Stimulated activated CD4-positive, alpha-beta T cell treated with anti-CD3 and anti-CD28 coated beads, TNF-alpha, amount 100 ng/mL, for 4 hours (primary cell): ENCODE measurements at places on chromosomes 4 and X.

- DNase-seq: no peak
Observed at GRCh38 chr4:178316211-178316610, 874.0 kb upstream of the AGA start.

DNA sequence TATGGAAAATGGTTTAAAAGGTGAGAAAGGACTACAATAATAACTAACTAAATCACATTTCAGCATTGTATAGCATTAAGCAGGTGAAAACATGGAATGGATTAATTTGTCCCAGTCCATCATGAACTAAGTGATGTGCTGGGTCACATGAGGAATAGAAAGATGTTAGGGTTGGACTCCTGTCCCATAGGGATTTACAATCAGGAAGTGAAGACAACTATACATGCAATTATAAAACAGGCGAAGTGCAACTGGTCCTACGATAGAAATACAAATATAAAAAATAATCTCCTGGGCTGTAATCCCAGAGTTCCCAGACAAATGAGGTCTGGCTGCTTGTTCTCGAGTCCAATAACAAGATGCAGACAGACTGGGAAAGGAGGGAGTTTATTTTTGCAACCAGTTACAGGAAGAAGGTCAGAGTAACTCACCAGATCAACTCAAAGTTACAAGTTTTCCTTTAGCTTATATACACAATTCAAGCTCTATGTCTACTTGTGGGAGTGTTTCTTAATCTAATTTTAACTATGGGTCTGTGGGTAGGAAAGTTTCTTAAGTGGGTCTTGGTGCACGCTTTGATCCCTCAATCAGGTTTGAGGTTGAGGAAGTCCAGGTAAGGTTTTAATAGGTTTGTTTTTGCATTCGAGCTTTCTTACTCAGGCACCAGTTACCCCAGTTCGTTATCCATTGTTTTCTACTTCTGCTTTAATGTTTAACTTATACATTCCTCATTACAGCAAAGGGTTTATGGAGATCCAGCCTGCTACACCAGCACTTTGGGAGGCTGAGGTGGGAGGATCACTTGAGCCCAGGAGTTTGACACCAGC lies 50.1 kb downstream of the IGFBP7 start:
- no peak for DNase-seq

GRCh38 chr4:14977830-14978229 lies 24.5 kb upstream of the CPEB2 start:
- DNase-seq: no peak

- no peak for DNase-seq
Observed at GRCh38 chrX:110462957-110463356, 104.3 kb downstream of the RTL9 start.

GRCh38 chrX:54042609-54043021 lies 1.7 kb downstream of the PHF8 start:
- peak; percentile 0 for DNase-seq

DNA sequence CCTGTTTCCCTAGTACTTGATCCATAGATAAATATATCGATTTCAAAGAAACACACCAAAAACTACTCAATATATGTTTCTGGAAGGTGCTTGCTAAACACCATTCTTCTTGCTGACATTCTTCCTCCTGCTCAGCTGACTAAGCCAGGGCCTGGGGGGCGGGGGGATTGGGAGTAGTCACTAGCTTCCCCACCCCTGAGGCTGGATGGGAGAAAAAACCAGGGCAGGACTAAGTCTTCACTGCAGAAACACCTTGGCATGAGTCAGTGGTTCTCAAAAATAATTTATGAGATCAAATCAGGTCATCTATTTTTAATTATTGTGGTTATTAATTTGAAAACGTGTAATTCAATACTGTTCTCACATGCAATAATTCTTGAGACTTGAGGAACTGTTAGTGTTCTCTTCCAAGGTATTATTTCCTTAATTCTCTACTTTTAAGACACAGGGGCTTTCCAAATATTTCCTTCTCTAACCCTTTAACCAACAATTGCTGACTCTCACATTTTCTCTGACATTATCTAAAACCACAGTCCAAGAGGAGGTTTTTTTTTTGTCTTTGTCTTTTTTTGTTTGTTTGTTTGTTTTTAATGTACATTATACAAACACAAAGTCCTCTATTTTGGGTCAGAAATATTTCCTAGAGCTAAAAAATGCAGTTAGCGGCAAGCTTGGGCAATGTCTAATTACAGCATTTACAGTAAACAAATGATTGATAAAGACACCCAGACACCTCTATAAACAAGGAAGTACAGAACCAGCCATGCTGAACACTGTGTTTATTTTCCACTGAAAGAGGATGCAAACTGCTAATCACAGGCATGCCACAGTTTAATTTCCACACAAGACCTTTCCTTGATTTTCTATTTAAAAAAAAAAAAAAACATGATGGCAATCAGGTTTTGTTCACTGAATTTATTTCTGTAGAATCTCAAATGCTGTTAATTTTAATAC lies 120.3 kb upstream of the USP9X start:
- no peak for DNase-seq

GRCh38 chrX:132751063-132751690 lies 207.3 kb downstream of the HS6ST2 start:
- no peak for DNase-seq

- no peak for DNase-seq
Observed at GRCh38 chr4:9919047-9919446, 102.2 kb downstream of the SLC2A9 start.

GRCh38 chr4:55170462-55170861 lies 45.1 kb upstream of the KDR start:
- no peak for DNase-seq

- DNase-seq: no peak
Observed at GRCh38 chr4:24013668-24014422, 124.0 kb upstream of the PPARGC1A start.

- no peak for DNase-seq
Observed at GRCh38 chrX:46152756-46153155, 392.5 kb downstream of the ZNF674 start.

- DNase-seq: no peak
Observed at GRCh38 chrX:130778773-130779172, 124.2 kb downstream of the ENOX2 start.

DNA sequence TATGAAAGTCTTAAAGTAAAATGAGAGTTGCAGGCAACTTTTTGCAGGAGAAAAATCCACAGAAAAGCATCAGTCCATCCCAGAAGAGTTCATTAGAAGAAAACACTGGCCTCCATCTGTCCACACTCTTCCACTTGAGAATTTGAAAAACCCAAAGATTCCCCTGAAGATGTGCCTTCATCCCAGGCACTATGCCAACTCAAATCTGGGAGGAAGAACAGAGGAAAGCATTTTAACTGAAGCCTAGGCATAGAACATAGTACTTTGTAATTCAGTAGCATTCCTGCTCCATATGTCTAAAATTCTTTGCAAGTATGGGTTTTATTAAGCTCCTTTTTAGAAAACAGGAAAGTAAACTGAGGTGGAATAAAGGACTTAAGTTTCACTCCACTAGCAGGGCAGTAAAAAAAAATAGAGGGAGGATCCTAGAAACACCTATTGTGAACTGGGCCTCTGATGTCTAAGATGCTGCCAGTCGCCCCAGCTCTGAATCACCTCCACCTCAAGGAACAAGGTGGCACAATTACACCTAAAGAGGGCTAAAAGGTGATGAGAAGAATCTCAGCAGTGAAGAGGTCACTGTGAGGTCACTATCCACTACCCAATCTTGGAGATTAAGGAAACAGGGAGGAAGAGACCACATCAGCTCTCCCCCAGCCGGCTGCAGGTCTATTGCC lies 141.9 kb upstream of the FAM241A start:
- no peak for DNase-seq

DNA sequence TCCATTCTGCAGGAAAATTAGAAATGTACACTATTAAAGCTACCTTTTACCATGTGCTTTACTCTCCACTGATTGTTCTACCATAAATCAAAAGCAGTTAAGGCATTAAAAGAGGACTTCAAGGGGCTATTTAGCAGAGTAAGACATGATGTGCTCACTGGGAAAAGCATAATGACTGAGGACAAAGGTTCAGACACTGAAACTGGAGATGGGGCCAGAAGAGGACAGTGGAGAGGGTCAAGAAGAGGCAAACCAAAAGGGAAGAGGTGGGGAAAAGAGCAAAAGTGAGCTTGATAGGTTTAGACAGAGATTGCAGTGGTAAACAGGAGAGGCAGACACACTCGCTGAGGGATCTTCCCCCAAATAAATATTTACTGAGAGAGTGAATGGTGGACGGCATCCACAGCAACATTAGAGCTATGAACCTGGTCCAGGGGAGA lies 23.8 kb downstream of the SH3RF1 start:
- no peak for DNase-seq

GRCh38 chr4:123878976-123879375 lies 482.4 kb downstream of the SPRY1 start:
- DNase-seq: no peak

GRCh38 chr4:24328310-24328709 lies 256.0 kb downstream of the DHX15 start:
- DNase-seq: no peak

DNA sequence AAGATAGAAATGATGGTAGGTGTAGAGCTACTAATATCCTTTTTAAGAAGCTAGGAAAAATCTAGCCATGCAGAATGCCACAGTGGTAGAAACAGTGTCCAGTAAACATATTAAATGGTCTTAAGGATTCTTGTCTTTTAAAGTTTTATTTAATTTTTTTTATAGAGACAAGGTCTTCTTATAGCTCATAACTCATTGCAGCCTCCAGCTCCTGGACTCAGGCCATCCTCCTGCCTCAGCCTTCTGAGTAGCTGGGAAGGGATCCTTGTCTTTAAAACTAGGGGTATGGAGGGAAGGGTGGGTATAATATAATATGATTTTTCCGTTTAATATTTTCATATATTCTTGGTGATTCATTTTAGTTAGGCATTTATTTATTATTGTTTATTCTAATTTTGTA lies 3.8 kb downstream of the TMEM165 start:
- no peak for DNase-seq

DNA sequence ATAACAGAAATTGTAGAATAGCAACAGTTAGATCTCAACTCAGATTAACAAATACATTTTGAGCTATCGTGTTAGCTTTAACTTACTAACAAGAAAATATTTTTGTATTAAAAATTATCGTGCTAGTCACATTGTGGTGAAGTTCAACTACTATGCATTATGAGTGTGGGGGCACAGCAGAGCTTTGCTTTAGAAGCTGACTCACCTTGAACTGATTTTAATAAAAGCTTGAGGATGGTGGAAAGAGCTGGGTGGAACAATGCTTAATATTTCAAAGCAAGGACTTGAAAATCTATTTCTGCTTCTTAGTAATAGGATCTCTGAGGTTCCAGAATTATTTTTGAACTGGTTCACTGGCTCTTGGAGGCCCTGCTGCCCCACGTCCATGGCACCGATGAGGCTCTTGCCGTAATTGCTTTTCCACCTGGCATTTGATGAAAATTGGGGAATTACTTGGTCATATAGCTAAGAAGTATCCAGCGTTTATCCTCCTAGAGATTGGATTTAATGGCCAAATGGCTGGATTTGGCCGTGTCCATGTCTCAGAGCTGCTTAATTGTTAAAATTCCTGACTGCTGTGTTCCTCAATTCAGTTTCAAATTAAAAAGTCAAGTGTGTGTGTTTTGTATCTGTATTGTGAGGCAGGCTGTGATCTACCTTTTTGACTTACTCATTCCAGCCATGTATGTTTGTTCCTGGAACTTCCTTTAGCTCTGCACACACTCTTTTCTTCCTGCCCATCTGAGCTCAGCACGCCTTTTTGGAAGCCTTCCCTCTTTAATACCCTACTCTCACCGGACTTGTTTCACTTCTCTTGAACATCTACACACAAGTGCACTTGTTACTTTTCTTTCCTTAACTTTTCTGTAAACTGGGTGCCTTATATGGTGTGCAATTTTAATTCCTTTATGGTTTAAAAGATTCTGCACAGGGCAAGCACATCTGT lies 66.6 kb upstream of the LIMCH1 start:
- no peak for DNase-seq

DNA sequence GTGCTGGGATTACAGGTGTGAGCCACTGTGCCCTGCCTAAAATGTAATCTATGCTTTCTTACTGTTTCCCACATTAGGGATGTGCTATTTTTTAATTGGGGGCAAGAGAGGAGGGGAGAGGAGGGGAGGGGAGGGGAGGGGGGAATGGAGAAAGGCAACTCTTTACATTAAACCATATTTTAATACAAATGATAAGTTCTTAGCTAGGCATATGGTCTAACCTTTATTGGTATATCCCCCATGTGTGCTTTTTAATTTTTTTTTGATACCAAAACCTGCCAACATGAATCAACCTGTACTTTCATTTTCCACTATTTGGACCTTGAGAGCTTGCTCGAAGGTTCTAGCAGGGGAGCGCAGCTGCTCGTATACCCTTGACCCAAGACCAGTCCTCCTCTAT lies 6.4 kb downstream of the CLOCK start:
- DNase-seq: no peak

DNA sequence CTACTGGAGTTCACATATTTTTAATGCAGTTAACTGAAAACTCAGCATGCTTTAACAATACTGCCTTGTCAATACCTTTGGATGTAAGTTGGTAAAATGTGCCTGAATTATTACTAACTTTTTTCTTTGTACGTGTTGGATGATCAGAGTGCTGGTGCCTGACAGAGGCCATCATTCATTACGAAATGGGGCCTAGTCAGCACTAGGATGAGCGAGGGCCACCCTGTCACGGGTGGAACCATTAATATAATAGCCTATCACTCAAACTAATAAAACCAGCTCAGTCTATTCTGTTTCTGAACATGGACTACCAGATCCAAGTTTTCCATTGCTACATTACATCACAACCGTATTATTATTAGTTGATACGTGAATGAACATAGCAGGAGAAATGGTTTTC lies 501.7 kb upstream of the TENM3 start:
- no peak for DNase-seq

- DNase-seq: no peak
Observed at GRCh38 chr4:2006956-2007653, 1.7 kb downstream of the NELFA start.

- DNase-seq: no peak
Observed at GRCh38 chrX:1213971-1214370, 1.5 kb upstream of the CRLF2 start.

DNA sequence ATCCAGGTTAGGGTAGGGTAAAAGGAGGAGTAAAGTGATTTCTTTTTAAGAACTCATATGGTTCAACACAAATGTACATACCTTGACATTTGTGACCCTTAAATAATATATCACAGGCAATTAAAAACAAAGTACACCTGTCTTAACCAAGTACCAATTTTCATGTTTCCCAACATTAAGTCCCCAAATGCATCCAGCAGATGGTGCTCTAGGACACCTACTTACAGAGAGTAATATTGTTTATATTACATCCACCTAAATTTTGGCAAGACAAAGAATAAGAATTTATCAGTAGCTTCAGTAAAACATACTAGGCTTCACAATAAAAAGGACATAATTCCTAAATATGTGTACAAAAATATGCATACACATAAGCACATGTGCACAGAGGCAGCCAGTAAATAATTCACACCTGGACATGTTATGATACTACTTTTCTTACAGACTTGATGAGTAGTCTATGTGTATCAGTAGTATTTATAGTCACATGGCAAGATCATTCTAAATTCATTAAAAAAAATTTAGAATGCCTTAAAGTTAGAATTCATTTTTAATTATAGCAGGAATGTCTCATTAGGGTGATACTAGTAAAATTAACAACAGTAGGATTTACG lies 219.7 kb downstream of the DCLK2 start:
- DNase-seq: no peak
